Activated CD8-positive, alpha-beta memory T cell treated with anti-CD3 and anti-CD28 coated beads, Interleukin-2, amount 50 U/mL, for 4 hours (primary cell): ENCODE measurements at places on chromosomes 13 and 19.

DNA sequence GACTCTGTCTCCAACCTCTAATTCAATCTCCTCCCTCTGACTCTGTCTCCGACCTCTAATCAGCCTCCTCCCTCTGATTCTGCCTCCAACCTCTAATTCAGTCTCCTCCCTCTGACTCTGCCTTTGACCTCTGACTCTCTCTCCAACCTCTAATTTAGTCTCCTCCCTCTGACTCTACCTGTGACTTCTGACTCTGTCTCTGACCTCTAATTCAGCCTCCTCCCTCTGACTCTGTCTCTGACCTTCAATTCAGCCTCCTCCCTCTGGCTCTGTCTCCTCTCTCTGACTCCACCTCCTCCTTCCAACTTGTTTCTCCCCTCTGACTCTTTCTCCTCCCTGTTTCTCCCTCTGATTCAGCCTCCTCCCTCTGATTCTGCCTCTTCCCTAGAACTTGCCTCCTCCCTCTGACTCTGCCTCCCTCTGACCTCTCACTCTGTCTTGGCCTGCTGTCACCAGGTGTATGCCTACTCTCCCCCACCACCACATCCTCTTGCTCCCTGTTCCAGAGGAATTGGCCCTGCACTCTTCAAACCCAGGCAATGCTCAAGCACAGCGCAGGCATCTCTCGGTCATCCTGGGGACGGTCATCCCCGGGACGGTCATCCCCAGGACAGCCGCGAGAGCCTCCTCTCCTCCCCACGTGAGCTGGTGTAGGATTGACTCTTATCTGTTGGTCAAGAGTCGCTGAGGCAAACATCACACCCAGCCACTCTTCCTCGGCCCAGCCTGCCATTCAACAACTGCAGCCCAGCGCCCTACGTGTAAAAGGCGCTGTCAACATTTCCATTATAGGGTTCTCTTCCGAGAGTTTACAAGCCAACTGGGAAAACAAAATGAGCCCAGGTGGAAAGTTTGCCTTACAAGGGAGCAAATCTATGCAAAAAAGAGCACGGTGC, 60.2 kb downstream of the ZIC5 start:
- no peak for DNase-seq

DNA sequence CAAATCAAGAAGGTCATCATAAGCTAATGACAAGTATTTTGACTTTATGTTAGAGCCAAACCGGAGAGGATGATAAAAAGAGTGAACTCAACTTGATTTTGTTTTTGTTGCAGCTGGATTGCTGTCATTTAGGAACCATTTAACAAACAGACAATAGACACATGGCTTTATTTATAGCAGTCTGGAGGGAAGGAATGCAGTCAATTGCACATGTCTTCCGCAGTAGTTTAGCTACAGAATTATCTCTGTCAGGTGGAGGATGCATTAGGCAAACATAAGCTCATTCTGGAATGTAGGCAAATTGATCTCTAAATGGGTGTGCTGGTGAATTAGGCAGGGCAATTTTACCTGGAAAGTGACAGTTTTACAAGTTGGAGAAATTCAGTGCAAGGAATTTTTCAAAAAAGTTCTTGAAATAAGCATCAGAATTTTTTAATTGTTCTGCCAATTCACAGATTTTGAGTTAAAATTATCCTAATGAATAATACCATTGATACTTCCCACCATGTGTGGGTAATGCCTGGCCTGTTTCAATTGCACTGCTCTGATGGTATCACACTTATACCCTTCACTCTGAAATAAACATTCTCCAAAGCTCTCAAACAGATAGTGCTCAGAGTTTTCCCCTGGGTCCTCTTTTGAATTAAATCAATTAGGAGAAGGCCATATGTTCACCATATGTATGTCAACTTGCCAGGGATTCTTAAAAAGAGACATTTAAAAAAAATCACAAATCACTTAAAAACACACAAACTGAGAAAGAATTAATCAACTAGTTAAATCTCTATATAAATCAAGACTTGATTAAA, 318.3 kb downstream of the NDFIP2 start:
- DNase-seq, result no peak

DNA sequence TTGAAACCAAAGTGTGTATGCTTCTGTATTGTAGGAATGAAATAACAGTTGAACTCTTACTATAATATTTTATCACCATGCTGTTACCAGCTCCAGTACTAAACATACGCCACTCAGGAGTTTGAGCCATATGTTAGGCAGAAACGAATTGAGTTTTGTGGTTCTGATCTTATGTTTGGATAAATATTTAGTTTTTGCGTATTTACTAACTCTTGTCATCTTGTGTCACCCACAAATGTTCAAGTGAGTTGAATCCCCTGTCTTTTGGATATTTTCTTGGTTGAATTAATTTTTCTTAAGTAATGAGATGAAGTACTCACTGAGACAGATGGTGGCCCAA, 1.5 kb downstream of the FNDC3A start:
- no peak for DNase-seq

- DNase-seq, result no peak
Measured at GRCh38 chr13:107518780-107519179, 696.6 kb downstream of the LIG4 start.

DNA sequence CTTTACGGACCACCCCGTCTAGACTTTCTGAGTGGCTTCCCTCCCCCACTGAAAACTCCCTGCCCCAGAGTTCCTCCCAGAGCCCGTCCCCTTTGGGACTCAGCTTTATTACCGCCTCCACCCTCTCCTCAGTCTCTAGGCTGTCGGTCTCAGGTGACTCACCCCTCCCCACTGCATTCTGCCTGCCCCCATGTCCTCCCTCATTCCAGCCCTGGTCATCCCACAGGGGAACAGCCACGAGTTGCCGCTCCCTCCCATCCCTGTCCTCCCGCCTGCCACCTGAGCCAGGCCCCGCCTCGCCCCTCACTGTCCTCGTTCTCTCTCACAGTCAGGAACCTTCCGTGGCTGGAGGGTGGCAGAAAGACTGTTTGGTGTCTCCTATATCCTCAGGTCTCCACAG, 57.3 kb downstream of the SMARCA4 start:
- no peak for DNase-seq

GRCh38 chr13:101649488-101650126, 197.1 kb downstream of the ITGBL1 start:
- no peak for DNase-seq

DNA sequence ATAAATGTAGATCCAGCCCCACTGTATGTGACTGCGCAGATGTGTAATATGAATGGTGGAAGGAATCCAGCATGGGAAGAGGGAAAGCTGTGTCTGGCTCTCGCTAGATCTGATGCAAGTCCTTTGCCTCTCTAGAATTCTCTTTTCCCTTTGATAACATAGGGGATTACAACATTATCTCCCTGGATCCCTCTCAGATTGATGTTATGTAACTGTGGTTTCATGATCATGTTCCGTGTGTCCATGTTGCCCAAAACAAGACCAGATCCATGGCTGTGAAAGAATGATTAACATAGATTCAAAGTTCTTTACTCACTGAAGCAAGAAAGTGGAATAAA, 184.0 kb upstream of the UBL3 start:
- DNase-seq, result no peak

DNA sequence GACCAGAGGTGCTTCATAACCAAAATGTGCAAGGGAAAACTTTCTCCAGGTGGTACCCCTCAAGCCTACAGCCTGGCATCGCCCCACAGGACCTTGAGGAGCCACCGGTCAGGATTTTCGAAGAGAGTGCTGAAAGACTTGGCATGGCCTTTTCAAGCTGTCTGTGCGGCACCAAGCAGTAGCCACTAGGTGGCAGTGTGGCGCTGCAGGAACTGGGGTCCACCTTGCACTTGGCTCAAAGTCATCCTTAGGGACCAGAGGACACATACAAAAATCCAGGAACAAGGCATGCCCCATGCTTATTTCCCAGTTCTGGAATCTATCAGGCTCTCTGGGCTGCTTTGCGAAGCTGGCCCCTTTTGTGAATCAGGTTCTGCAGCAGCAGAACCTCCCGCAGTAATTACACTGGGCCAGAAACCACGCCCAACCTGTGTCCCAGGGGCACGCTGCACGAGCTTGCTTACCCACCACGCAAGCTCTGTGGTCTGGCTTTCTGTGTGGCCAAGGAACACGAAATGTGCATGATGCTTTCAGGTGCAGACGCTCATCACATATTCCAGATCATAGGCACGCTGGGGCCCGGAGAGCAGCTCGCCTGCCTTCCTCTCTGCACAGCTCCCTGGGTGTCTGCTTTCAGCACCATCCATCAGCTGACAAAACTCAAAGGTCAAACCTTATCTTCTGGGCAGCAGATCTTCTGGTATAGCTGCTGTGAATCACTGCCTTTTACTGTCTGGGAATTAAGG, 87.2 kb downstream of the SLC7A1 start:
- DNase-seq, result peak; percentile 75
